Stimulated activated CD4-positive, alpha-beta T cell treated with anti-CD3 and anti-CD28 coated beads, Interleukin-1b, Interleukin-23, amount 100 ng/mL, for 1 hour (primary cell): ENCODE measurements at places on chromosomes 7 and 10.

GRCh38 chr10:84801916-84802315 lies 473.5 kb downstream of the CCSER2 start:
- DNase-seq, result no peak

GRCh38 chr7:95045236-95045923 lies 138.0 kb downstream of the PPP1R9A start:
- no peak for DNase-seq

DNA sequence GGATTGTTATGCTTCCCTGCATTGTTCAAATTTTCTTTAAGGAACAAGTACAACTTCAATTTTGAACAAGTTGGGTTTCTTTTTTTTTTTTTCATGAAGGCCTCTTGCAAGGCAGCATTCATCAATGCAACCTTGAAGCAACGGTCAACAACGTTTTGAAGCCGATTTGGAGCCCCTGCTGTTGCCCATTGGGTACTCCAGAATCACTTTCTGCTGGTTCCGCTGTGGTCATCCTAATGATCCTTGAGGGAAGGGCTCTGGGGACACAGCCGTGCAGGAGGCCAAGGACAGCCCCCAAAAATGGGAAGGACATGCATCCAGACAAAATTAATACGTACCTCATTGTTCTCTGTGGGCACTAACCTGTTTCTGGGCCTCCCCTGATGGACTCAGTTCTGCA lies 84.6 kb upstream of the MGMT start:
- DNase-seq, result no peak

GRCh38 chr10:5547681-5547930 lies 22.8 kb downstream of the CALML3 start:
- no peak for DNase-seq

DNA sequence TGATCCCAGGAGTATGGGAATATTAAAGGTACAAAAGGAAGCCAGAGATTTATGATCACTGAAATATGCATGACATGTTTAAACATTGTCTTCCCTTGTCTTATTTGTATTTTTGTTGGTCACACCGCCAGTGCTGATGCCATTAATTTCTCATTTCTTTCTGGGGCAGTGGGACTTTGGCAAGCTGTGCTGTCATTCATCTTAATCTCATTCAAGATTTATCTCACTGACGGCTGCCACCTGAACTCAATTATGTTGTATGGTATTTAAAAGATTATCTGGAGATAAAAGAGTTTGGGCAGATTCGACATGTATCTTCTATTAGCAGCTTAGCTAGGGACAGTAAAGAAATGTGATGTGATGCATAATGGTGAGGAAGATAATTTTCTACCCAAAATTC lies 284.9 kb upstream of the PLXDC2 start:
- DNase-seq, result no peak

DNA sequence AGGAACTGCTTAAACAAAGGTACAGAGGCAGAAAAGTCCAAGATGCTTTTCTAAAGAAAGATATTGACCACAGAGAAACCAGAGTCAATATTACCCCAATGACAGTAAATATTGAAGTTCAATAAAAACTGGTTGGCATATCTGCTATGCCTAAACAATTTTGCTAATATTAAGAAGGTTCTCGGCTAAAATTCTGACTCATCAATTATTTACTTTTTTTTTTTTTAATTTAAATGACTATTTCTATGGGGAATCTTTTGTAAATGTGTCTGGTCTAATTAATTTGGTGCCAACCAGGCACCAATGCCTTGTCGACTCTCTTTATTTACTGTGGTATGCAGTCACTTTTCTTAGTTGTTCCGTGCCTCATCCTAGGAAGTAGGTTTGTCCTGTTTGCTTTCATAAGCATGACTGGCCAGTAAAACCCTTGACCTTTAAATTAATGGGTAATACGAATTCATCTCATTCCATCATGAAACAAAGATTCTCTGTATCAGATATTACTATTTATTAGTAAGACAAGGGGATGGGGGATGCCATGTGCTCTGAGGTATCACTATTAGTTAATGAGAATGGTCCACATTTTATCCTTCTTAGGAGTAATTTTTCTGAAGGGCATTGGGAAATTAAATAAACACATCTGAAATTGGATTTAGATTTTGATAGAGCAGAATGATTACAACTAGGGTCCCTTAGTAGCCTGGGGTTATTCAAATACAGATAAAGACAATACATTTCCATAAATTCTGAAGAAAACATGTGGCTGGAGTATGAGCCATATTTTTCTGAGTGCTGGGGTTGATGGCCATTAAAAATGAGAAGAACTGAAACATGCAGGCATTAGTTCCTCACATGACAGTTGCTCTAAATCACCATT lies 154.4 kb downstream of the VTI1A start:
- no peak for DNase-seq

- no peak for DNase-seq
Observed at GRCh38 chr7:22183522-22184280, 173.3 kb downstream of the RAPGEF5 start.

GRCh38 chr7:5443678-5444077 lies 20.0 kb upstream of the TNRC18 start:
- DNase-seq, result no peak

GRCh38 chr7:56570968-56571367 lies 454.8 kb upstream of the NUPR2 start:
- DNase-seq, result no peak

DNA sequence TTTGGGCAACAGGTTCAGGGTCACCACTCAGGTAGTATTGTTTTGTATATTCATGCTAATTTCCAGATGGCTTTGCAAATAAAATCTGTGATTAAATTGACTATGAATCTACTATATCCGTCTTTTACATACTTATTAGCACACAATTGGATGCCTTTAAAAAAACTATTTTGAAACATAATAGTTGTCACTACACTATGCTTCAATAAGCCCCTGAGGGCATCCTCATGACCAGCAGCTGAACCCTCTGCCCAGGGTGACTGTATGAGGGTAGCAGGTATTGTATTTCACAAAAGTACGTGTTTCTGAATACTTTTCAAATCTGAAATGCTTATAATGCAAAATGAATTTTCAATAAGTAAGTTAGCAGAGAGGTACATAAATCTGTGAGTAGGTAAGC lies 97.3 kb downstream of the DNAH11 start:
- DNase-seq, result no peak

DNA sequence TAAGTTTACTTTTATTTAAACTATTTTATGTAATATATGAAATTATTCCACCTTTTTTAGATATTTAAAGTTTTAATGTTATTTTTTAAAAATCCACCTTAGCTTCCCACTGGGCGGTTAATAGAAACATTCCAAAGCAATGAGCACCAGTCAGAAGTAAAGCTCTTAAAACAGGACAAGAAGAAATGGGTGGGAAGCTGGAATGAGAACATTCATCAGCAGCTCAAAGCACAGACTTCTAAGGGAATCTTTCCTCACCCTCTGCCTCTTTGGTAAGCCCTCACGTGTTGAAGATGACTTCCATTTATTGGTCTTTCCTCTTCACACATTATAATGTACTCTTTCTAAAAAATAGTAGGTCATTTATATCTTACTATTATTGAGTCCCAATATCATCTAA lies 3.1 kb downstream of the AGMO start:
- no peak for DNase-seq

DNA sequence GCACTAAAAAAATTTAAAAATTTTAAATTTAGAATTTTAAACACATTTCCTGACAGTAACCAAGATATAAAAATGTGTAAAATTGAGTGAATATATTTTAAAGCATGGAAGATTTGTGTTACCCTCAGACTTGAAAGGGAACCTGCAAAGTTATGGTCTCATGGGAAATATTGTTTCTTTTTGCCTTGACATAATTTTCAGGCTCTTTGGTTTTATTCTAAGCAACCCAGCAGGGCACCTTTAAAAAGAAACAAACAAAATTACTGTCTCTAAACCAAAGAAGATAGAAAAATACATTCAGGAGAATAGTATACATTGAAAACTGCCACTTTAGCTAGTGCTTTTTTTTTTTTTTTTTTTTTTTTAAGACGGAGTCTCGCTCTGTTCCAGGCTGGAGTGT lies 87.5 kb downstream of the ADK start:
- no peak for DNase-seq

GRCh38 chr7:139857791-139858190 lies 28.7 kb downstream of the TBXAS1 start:
- DNase-seq, result no peak

GRCh38 chr7:114923403-114923713 lies 1.5 kb downstream of the MDFIC start:
- no peak for DNase-seq

DNA sequence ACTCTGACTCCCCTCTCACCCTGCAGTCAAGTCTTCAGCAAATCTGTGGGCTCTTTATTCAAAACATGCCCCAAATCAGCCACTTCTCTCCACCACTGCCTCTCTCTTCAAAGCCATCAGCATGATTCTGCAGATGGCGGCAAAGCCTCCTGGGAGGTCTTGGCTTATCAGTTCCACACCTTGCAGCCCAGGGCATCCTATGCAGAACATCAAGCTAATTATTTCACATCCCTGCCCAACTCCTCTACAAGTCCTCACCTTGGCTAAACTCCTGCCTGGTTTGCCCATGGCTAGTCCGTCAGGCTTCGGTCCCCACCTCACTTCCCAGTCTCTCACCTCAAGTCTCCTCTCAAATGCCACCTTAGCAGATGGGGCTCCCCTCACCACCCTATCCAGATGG lies 70.2 kb downstream of the PIP4K2A start:
- DNase-seq, result no peak

- DNase-seq, result no peak
Observed at GRCh38 chr7:20226860-20227259, 9.7 kb upstream of the MACC1 start.

GRCh38 chr7:21828841-21829240 lies 116.9 kb downstream of the CDCA7L start:
- DNase-seq, result no peak

DNA sequence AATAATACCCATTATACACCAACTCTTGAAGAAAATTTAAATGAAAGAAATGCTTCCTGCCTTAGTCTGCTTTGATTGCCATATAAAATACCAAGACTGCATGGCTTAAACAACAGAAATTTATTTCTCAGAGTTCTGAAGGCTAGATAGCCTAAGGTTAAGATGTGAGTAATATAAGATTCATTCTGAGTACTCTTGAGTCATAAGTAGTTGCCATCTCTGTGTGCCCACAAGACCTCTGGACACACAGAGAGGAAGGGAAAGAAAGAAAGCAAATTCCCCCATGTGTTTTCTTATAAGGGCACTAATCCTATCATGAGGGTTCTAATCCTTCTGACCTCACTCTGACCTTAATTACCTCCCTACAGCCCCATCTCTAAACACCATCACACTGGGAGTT lies 201.2 kb downstream of the PTN start:
- DNase-seq, result no peak

- DNase-seq, result no peak
Observed at GRCh38 chr7:48931481-48931880, 7.1 kb downstream of the CDC14C start.

- no peak for DNase-seq
Observed at GRCh38 chr10:74083304-74083703, 67.3 kb downstream of the AP3M1 start.

DNA sequence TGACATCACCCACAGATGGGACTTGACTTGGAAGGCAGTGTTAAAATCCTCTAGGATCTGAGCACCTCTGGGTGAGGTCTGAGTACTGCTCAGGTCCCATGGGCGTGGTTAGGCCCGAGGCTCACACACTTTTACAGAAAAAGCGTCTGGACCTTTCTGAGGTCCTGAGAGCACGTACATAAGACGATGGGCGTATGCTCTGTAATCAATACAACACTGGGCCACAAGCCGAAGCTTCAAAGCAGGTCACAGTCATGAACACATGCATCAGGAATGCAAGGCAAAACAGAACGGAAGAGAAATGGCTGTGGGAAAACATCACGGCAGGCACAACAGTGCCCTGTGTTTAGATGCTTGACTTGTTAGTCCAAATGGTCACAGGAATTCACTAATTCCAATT lies 112.2 kb downstream of the LARP4B start:
- DNase-seq, result no peak

- no peak for DNase-seq
Observed at GRCh38 chr7:20235288-20235687, 18.1 kb upstream of the MACC1 start.

DNA sequence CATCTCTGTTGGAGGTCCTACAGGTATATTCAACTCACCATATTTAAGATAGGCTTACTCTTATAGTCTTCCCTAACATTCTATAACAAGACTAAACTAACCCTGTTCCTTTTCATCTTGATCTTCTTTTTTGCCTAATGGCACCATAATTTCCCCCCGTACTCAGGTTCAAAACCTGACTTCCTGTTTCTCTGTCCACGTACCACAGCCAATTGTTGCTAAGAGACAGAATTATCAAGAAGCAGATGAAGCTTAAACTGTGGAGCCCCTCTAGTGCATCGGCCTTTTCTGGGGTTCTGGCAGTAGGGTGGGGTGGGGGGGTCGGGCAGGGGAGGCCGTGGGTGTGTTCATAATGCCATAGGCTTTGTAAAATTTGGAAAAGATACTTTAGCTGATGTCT lies 109.2 kb downstream of the EVX1 start:
- no peak for DNase-seq

GRCh38 chr7:158356454-158356853 lies 231.2 kb downstream of the PTPRN2 start:
- no peak for DNase-seq

- DNase-seq, result no peak
Observed at GRCh38 chr7:2979201-2979631, 64.5 kb downstream of the CARD11 start.

DNA sequence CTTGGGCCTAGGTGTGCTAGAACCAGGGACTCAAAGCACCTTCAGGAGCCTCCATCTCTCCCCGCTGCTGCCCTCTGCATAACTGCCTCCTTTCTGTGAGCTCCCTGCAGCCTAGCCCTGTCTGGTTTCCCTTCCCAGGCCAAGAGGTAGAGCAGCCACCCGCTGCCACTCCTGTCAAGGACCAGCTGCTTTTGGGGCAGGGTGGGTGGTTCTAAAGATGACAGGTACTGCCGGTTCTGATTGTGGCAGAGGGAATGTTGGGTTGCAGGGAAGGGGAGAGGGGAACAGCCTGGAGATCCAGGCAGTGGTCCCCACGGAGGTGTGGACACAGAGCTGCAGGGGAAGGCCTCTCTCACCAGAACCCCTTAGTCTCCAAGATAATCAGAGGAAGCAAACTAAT lies 3.7 kb upstream of the FLNC start:
- no peak for DNase-seq

DNA sequence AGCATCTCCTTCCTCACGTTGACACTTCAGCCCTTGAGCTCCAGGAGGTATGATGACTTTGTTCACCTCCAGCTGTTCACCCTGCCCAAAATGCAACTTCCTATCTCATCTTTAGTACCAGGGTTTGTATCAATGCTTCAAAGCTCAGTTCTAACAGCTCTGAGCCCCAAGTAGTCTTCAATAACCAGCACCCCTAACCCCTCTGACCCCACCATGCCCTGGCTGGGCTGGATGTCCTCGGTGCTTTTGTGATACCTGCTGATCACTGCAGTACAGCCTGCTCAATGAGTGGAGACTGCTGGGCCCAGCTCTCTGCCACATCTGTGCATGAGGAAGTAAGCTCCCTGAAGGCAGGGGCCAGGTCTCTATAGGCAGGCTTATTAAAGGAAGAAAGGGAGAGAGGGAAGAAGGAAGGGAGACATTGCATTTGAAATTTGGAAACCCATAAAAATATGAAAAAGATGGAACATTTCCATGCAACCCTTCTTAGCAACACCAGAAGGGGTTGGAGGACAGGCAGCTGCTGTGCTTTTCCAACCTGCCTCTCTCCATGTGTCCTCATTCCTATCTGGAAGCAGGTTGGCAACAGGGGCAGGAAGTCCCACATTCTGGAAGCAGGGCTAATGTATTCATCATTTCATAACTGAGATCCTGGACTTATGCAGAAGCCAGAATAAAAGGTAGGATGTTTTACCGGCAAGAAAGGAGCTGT lies 756.1 kb downstream of the GRID1 start:
- DNase-seq, result no peak

GRCh38 chr7:94697035-94697974 lies 41.4 kb upstream of the SGCE start:
- no peak for DNase-seq
